ENCODE measurements at places on chromosomes 3 and 15.

- DNase-seq: no peak
These were observed 1003.1 kb upstream of the GBE1 start for GRCh38 chr3:82764521-82764920.

DNA sequence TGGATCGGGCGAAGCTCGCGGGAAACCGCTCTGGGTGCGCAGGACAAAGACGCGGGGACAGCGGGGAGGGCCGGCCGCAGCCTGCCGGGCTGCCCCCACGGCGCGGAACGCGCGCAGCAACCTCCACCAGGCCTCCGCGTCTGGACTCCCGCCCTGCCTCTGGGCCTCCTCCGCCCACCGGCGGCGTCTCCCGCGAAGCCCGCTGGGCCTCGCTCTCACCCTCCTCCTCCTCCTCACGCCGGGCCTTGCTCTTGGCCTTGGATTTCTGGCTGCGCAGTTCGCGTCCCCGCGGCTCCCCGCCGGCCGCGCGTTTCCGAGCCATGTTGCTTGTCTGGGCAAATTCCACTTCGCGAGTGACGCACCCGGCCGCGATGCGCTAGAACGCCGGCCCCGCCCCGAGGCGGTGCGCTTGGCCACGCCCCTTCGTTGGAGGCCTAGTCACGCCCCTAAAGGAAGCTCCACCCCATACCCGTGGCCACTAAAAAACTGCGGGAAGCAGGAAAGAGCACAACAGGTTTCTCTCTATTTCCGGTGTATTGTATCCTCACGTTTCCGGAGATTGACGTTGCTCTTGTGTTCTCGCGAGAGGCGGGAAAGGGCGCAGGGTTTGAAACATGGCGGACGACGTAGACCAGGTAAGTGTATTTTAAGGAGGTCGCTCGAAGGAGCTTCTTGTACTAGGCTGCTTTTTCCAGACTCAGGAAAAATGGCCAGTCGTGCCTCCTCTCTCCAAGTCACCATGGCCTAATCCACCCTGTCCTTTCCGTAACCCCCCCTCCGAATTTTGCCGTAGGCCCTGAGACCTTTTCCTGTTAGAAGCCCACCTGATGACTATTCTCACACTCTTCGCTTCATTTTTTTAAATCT is at the start of the genes LSM3 and XPC:
Gene LSM3, plus strand, starts transcription at position 571 of the 867 bp plus-strand sequence. Its CDS starts 44 bp downstream, at position 615.
Gene XPC, minus strand, starts transcription at position 355 of the 867 bp plus-strand sequence. Its CDS starts 33 bp downstream, at position 322.
- DNase-seq: peak; percentile 99

DNA sequence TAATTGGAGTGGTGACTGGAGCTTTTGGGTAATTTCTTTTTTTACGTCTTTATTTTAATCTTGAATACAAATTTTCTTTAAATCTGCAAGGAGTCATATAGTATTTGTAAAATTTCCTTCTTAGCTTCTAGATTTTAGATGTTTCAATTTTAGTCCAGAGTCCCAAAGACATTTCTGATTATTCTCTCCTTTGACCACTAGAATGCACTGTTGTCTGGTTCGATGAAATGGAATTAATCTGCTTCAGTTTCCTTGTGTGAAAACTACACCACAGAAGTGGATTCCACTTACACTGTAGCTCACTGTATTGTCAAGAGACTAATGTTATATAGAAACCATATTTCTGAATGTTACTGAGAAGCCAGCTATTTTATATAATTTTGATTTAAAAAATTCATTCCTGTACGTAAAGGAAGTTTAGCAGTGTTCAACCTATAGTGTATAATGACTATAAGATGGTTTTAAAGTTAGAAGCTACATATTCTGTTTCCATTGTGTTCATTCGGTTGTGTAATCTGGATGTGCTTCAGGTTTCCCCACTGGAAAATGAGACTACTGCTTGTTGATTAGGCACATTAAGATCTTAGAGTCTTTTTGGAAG is 6.1 kb downstream of the GRAMD1C start:
- peak; percentile 43 for DNase-seq

GRCh38 chr15:49169880-49170597 is at the start of gene GALK2:
GALK2 (plus strand) TSS chr15:49170247; CDS start chr15:49170323, 76 bp downstream.
- DNase-seq: peak; percentile 87

GRCh38 chr15:40137303-40138200 is 23.3 kb upstream of the BUB1B start:
- no peak for DNase-seq

DNA sequence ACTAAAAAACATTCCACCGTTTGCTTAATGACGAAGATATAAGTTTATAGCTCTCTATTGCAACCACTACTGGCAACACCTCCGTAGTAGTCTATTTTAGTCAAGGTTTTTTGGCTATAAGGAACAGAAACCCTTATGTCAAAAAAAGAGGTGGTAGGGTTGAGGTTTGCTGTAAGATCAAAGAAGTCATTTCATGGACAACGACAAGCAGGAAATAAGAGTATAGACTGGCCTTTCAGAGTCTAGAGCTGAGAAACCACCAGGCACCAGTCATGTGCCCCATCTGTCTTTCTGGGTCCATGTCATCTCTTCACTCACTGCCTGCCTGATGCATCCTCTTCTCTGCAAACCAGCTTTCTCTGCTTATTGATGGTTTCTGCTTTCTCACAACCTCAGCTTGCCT is 42.7 kb downstream of the THBS1 start:
- DNase-seq: peak; percentile 75

Measured in CD4-positive, alpha-beta T cell treated with Interleukin-21 for 1 hour (primary cell).